LNCaP clone FGC (cell line): ENCODE measurements at places on chromosomes 5 and 9.
A peak's percentile ranks its signal among the peaks of the same experiment; 100 is the strongest.

DNA sequence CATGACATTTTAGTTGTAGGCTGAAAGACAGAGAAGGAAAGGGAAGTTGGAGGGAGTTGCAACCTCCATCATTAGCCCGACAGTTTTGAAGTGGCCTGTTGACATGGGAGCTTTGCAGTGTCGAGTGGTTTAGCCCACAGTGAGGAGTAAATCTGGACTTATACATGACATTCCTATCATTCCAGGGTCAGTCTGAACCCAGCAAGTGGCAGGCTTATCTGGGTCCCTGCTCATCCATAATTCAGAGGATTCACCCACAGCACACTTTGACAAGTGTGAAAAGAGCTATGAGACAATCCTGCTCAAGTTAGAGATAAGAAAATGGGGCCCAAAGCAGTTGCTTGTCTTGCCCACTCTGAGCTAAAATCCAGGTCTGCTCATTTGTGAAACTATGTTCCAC, 8.4 kb upstream of the TNC start:
- no peak for DNase-seq

DNA sequence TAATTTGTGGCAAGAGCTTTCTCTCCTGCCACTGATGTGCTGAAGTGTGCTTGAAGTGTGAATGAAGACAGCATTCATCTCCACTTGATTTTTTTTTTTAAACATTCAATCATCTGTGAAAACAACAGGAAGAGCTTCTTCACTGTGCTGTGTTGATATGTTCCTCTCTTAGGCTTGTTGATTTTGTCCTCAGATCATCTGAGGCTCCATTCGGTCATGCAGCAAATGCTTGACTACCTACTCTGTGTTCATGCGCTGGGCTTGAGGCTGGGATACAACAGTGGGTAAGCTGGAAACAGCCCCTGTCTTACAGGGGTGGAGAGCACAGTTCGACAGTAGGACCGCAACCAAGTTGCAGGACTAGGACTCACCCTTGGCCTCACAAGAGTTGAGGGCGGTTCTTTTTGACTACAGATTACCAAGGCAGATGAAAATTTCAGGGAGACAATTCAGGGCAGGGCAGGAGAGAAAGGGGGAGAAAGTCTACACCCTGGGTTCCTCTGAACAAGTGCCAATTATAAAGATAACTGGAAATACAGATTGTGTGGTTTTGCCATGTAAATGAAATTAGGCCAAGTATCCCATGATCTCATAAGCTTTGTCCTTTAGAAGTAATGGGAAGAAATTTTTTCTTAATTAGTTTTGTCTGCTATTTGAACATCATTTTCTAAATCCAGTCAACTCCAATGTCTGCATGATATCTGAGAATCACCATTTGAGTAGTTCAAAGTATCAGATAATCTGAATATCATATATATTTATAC, 31.0 kb upstream of the F2R start:
- no peak for DNase-seq

- DNase-seq, result no peak
Observed at GRCh38 chr5:65825408-65826328, 100.7 kb upstream of the ERBIN start.

DNA sequence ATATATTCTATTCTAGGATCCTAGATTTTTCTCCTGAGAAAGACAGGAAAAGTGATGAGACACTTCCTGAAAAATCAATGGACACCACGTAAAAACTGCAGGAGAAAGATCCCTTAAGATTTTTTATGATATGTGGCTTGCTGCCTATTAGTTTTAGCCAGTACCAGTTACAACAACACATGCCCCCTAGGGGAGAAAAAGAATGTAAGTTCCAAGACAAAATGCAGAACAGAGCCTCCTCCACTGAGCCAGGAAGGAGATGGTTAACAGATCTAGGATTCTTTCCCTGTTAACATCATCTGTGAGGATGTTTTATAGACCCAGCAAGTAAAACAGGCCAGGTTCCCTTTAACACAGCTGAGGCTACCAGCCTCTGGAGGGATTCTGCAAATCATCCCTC, 574.7 kb downstream of the TLE4 start:
- DNase-seq, result peak; percentile 10

- no peak for DNase-seq
Observed at GRCh38 chr5:95759005-95759404, 27.9 kb downstream of the RHOBTB3 start.

GRCh38 chr9:31839273-31839672, 545.2 kb upstream of the ACO1 start:
- peak; percentile 8 for DNase-seq

- no peak for DNase-seq
Observed at GRCh38 chr5:102969641-102970040, 150.3 kb downstream of the GIN1 start.

- DNase-seq, result no peak
Observed at GRCh38 chr5:56142614-56143372, 90.3 kb downstream of the ANKRD55 start.

DNA sequence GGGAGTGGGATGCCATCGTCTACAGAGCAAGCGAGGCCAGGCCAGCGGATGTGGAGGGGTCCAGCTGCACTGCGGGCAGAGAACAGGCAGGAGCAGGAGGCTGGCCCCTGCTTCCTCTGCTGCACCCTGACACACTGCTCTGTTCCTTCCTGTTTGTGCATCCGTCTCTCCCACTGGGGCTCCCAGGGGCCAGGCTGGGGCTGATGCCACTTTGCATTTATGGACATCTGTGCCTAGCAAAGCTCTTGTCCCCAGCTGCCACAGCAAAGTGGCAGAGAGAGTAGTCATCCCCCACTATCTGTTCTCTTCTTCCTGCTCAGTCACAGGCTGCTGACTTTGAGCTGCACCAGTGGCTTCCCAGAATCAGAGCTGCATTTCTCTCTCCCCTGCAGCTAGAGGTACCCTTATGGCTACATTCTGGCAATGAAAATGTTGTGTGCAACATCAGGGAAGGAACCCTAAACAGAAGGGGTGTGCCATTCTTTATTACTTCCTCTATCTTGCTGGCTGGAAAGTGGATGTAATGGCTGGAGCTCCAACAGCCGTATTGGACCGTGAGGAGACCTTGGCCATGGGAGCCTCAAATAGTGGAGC, 4.2 kb upstream of the NINJ1 start:
- DNase-seq, result no peak

DNA sequence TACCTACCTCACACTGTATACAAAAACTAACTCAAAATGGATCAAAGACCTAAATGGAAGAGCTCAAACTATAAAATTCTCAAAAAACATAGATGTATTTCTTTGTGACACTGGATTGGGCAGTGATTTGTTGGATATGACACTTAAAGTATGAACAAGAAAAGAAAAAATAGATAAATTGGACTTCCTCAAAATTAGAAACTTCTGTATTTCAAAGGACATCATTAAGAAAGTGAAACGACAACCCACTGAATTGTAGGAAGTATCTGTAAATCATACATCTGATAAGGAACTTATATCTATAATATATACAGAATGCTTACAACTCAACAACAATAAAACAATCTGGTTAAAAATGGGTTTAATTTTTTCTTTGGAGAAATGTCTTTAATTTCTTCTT, 96.7 kb downstream of the NRG2 start:
- no peak for DNase-seq

DNA sequence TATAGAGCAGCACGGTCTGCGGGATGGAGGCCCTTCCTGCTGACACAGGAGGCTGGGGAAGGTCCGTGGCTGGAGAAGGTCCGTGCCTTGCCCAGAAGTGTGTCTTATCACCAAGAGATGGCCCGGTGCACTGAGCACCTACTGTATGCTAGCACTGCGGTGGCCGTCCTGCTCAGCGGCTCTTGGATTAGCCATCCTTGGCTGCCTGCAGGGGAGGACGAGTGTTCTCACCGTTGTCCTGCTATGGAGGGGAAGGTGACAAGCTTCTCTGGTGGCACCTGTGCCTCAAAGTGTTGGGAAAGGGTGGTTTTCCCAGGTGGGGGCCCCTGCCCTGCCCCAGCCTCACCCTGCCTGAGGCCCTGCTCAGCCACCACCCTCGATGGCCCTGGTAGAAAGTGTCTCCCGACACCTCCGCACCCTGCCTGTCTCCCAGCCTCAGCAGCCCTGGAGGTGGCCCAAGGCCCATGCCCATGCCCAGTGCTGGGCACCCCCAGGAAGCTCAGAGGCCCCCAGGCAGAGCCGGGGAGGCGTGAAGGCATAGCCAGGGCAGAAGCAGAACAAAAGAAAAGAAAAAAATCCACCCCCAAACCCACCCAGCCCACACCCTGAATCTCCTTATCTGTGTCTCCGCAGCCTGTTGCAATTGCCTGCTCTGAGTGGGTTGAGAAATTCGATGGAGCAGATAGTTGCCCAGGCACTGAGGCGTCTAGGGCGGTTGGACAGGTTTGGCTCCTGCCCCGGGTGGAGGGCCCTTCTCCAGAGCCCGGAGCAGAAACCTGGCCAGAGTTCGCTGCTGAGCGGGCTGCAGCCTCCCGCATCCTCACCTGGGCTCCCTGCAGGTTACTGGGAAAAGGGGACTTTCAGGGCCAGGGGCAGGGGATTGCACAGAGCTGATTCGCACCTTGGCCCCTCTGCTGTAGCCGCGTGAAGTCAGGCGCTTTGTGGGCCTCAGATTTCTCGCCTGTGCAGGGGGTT, 30.5 kb downstream of the RXRA start:
- DNase-seq, result peak; percentile 84

GRCh38 chr5:106818552-106818951, 852.2 kb downstream of the EFNA5 start:
- DNase-seq, result no peak

- no peak for DNase-seq
Observed at GRCh38 chr5:53038196-53038847, 49.2 kb downstream of the ITGA2 start.

DNA sequence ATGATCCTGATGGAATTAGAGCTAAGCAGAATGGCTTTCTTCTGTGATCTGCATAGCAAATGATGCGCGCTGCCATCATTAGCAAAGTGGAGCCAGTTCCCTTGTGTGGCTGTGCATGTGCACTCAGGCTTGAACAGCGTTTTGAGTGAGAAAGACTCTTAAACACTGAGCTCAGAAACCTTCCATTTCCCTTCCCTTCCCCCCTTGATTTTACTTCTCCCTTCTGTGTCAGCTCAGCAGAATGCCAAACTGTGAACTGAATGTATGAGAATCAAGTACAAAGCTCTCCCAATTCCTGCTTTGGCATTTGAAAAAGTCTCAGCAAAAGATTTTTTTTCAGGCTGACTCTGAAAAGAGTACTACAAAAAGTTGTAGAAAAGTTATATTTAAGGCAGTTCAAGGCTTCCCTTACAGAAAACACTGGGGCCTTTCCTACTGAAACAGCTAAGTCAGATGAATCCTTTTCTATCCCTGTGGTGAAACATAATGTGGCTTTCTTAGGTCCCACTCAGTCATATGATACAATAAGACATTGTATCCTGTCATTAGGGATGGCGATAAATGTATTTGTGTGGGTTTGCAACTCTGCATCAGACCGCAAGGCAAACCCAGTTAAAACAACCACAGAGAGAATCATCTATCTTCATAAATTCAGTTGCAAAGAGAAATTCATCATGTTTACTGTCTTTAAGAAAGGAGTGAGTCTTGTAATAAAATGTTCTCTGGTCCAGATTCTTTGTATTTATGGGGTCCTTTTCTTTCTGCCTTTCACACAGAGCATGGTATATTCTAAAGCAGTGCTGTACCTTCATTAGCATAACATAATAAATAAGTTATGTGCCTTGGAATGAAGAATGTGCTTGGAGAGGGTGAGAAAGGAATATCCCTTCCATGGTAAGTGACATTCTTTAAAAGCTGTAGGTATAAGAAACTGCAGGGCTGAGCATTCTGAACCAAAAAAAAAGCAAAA, 222.6 kb downstream of the CAAP1 start:
- no peak for DNase-seq

GRCh38 chr5:114062932-114063867, 298.7 kb upstream of the KCNN2 start:
- DNase-seq, result no peak

- DNase-seq, result no peak
Observed at GRCh38 chr9:88789785-88790184, 201.5 kb upstream of the S1PR3 start.

- DNase-seq, result no peak
Observed at GRCh38 chr9:84521208-84521607, 148.3 kb upstream of the NTRK2 start.

GRCh38 chr5:135448791-135449507, 1.8 kb upstream of the DCANP1 start:
- no peak for DNase-seq

DNA sequence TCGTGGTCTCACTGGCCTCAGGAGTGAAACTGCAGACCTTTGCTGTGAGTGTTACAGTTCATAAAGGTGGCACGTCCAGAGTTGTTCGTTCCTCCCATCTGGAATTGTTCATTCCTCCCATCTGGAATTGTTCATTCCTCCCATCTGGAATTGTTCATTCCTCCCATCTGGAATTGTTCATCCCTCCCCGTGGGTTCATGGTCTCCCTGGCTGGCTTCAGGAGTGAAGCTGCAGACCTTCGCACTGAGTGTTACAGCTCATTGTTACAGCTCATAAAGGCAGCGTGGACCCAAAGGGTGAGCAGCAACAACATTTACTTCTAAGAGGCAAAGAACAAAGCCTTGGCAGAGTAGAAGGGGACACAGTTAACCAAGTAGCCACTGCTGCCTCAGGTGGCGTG, 69.1 kb downstream of the GCNT1 start:
- DNase-seq, result no peak

GRCh38 chr9:128636024-128636390, 20.6 kb downstream of the DYNC2I2 start:
- DNase-seq, result peak; percentile 35

- no peak for DNase-seq
Observed at GRCh38 chr9:78118742-78119473, 87.3 kb upstream of the GNAQ start.

GRCh38 chr9:106400950-106401349, 462.0 kb upstream of the ZNF462 start:
- no peak for DNase-seq

- no peak for DNase-seq
Observed at GRCh38 chr5:73321757-73322436, 126.7 kb downstream of the FOXD1 start.

DNA sequence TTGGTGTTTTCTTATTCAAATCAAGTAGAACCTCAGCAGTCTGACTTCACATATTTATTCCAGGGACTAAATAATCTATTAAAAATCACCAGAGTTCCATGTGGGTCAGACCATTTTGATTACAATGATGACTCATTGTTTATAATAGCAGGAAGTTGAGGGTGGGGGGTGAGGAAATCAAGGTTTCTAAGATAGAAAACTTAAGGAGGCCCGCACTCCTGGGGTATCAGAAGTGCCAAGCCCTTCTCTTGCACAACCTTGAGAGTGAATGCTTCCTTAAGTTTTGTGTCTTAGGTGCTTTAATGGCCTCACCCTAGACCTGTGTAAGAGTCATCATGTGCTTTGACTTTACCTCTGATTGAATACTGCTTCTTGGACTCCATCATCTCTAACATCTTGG, 31.9 kb upstream of the NPR3 start:
- no peak for DNase-seq

- DNase-seq, result no peak
Observed at GRCh38 chr5:64914396-64914795, 145.7 kb downstream of the CWC27 start.

- no peak for DNase-seq
Observed at GRCh38 chr9:135978642-135979546, 17.7 kb upstream of the UBAC1 start.
